H1 (cell line): ENCODE measurements at places on chromosomes 16 and 17.

GRCh38 chr17:43591779-43592562, 45.8 kb upstream of the ETV4 start:
- DNase-seq = no peak

GRCh38 chr17:34579979-34580684, 750 bp downstream of the TMEM132E start:
- DNase-seq = no peak

GRCh38 chr16:53844804-53845203, 140.8 kb downstream of the FTO start:
- DNase-seq = no peak

DNA sequence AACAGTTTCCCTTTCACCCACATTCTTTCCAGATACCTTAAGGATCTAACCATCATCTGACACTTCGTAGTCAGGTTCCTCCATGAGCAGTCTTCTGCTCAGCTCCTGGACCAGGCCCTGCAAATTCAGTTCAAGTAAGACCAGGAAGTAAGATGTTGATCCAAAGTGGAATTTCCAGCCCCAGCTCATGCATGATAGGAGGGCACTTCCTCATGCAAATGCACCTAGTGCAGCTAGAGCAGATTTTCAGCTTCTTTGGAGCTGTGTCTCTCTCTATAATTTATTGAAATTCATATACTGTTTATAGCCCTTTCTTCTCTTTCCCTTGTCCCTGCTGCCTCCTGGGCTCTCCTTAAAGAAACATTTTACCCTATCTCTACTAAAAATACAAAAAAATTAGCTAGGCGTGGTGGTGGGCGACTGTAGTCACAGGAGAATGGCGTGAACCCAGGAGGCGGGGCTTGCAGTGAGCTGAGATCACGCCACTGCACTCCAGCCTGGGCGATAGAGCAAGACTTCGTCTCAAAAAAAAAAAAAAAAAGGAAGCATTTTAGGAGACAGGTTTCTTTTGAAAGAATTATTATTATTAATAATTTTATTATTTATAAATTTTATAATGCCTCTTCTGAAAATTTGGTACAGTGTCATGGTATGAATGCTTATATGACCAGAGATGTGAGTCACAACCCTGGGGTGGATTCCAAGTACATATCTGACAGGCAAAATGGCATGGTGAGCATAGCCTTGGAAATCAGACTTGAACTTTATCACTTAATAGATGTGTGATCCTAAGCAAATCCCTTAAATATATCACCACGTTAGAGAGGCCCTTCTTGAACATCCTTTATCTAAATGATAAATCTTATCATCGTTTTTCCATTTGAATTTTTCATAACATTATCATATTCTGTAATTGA, 94.3 kb downstream of the SSH2 start:
- no peak for DNase-seq

DNA sequence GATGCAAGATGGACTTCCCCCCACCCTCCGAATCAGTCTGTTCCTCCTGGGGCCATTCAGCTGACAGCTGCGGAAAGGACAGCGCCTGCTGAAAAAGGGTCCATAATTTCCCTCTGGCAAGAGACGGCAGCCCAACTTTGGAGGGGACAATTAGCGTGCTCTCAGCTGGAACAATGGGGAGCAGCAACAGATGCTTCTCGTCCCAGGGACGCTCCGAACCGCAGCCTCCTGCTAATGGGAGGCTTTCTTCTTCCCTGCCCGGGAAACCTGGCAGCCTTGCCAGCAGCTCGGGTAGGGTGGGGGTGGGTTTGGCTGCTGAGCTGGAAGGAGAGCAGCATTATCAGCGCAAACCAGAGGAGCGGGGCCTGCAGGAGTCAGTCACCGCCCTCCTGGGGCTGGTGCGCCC, 500.0 kb upstream of the SALL1 start:
- DNase-seq = no peak

DNA sequence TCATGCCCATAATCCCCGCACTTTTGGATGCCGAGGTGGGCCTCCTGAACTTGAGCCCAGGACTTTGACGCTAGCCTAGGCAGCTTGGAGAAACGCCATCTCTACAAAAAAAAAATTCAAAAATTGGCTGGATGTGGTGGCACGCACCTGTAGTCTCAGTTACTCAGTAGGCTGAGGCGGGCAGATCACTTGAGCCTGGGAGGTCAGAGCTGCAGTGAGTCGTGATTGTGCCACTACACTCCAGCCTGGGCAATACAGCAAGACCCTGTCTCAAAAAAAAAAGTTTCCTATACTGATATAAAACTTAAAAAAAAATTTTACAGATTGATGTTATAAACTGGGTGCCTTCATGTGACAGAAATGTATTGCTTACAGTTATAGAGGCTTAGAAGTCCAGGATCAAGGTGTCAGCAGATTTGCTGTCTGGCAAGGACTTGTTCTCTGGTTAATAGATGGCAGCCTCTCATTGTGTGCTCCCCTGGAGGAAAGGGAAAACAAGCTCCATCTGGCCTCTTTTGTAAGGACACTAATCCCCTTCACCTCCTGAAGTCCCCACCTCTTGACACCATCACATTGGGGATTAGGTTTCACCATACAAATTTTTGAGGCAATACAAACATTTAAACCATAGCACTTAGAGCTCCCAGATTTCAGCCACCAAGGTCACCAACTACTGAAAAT, 8.5 kb upstream of the CES3 start:
- no peak for DNase-seq

- no peak for DNase-seq
Measured at GRCh38 chr16:79404571-79404970, 196.0 kb downstream of the MAF start.

DNA sequence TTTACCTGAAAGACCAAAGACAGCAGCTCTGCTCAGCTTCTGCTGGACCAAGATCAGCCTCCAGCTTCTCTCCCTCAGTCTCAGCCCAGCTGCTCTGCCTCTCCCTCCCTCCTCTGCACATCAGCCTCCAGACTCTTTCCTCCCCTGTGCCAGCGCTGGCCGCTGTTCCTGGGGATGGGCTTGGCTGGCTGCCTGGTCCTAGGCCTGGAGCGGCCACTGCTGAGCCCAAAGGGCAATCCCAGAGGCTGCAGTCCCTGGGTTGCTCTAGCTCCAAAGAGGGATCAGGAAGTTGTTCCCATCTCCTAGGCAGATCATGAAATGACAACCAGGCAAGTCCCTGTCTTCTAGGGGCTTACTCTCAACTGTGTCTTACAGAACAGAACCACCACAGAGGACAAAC, 31.3 kb downstream of the DCUN1D3 start:
- DNase-seq = no peak

- DNase-seq = no peak
Measured at GRCh38 chr16:54931120-54932014, 702 bp downstream of the IRX5 start.

DNA sequence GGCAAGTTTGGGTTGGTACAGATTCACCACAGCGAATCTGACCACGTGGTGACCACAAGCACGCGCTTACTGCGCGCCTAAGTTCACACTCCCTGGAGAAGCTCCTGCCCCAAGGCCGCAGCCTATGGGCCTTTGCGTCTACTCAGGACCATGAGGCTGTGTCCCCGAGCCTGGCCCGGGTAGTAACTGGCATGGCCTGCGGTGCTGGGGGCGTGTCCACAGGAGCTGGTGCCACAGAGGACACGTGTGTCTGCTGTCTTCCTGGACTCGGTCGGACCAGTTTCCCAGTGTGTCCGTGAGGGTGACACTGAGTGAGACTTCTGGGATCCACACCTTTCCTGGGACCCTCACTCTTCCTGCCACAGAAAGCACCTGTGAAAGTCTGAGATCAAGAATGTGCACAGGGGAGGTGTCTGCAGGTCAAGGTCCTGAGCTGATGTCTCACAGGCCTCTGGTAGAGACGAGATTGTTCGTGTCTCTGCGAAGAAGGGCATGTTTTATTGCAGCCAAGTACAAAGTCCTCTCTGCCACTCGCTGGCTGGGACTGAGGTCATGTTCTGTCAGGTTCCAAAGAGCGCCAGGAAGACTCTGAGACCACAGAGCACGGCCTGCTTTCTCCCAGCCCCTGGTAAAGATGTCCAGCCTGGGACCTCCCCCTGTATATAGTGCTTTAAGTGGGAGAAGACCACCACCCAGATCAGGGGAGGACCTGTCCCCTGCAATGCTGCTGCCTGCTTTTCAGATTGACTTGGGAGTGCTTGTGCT, 25.2 kb upstream of the CAPN15 start:
- DNase-seq = no peak

GRCh38 chr16:59651662-59652061, 917.5 kb upstream of the GOT2 start:
- DNase-seq = no peak

DNA sequence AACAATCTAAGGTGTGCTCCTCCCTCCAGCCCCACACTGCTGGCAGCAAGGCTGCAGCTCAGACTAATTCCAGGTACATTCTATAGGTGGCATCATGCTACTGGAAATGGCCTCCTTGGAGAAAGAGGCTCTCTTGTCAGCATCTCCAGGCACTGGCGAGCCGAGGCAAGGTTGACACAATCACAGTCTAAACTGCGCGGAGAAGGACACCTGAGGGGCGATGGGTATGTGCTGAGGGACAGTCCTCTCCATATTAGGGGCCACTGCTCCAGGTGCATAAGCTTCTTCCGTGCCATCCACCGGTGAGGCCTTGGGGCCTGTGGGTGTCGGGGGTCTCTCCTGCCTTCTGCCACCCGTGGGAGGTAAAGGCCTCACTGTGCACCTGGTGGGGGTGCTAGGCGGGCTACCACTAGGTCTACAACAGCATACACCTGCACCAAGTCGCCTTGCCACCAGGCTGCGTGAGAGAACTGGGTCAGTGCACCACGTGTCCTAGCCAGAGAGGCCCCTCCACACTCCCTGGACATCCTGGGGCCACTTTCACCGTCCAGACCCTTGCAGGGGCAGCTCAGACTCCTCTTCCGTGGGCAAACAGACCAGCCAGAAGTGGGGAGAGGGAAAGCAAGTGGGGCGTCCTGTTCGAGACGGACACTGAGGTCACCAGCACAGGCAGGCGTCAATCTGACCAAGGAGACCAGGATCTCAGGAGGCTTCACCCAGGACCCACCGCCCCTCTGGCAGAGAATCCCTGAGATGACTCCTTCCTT, 12.1 kb upstream of the CBX8 start:
- DNase-seq = peak; percentile 67

DNA sequence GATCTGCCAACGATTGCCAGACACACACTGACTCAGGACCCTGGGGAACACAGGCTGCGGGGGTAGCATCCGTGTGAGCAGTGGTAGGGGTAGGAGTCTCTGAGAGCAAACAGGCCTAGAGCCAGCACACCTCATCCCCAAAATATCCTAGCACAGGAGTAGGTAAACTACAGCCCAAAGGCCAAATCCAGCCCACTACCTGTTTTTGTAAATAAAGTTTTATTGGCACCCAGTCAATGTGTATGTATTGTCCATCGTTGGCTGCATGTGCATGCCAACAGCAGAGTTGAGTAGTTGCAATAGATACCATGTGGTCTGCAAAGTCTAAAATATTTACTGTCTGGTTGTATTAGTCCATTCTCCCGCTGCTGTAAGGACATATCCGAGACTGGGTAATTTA, 55.5 kb upstream of the GPRC5B start:
- DNase-seq = no peak

DNA sequence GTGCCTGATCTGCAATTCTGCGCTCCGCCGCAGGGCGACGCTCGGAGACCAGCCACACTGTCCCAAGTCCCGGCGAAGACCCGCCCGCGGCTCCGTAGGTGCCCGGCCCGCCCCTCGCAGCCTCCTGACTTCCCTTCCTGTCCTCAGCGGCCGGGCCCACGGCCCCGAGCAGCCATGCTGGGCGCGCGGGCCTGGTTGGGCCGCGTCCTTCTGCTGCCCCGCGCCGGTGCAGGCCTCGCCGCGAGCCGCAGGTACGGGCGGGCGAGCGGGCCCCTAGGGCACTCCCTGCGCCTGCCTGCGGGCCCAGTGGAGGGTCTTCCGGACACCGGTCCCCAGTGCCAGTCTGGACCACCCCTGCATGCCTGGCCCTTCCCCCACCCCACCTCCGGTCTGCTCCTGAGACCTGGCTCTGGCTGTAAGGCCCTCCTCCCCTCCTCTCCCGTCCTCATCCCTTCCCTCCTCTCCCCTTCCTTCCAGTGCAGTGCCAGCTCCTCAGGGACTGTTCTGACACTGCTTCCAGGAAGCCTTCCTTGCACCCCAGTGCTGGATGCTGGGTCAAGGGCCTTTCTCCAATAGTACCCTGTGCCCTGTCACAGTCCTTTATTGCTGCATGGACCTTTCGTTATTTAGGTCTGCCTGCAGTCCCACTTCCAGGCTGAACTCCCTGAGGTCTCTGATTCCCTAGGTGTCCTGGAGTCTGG, at the start of gene SPATA20:
SPATA20 (plus strand) TSS at position 140 of the 701 bp plus-strand sequence; CDS start at position 175, 35 bp downstream.
- DNase-seq = peak; percentile 78

DNA sequence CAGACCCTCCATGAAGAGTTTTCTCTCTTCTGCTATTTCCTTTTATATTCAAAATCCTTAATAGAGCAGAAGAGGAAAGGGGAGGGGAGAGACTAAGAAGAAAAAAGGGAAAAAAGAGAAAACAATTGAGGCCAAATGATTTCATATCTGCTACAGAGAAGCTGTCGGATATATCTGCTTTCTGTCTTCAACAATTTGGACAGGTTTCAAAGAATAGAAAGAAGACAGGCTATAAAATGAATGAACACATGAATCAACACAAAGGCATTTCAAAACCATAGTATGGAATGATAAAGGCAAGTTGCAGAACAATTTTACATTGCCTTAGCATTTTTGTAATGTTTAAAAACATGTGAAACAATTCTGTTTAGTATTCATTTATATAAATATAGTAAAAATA, 4.7 kb upstream of the CMTR2 start:
- no peak for DNase-seq

GRCh38 chr17:72665852-72666851, 426.3 kb downstream of the SLC39A11 start:
- DNase-seq = no peak

GRCh38 chr17:56347639-56348038, 194.4 kb downstream of the ANKFN1 start:
- no peak for DNase-seq

- no peak for DNase-seq
Measured at GRCh38 chr17:1447052-1447451, 9.0 kb downstream of the CRK start.

DNA sequence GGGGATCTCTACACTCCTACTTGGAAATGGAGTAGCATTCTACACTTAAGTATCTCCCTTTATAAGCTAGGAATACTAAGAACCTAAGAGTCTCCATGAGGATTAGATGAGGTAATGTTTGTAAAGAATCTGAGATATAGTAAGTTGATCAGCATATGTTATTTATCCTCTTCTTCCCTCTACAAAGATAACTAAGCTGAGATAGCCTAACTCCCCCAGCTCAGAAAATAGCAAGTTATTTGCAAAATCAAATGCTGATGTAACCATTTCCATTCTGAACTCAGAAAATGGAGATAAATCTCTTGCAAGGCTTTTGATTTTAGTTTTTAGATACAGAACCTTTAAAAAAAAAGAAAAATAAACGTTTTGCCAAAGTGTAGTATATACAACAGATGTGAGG, 526.0 kb downstream of the MAF start:
- no peak for DNase-seq
